Left lung (tissue), 14 donors: ENCODE measurements at places on chromosomes 4 and X. TPM values are rescaled to one million over a fixed set of nuclear protein-coding genes. Genes with fewer than 3 reads are reported as not detected.

- no peak overlapping the region for H3K4me3 ChIP-seq
- no peak for DNase-seq
- no peaks in the 10 kb centered on the region for H3K4me1 ChIP-seq
- H3K36me3 ChIP-seq: no peaks in the 10 kb centered on the region
These were observed 36.9 kb downstream of the INTU start for GRCh38 chr4:127669691-127670090.

DNA sequence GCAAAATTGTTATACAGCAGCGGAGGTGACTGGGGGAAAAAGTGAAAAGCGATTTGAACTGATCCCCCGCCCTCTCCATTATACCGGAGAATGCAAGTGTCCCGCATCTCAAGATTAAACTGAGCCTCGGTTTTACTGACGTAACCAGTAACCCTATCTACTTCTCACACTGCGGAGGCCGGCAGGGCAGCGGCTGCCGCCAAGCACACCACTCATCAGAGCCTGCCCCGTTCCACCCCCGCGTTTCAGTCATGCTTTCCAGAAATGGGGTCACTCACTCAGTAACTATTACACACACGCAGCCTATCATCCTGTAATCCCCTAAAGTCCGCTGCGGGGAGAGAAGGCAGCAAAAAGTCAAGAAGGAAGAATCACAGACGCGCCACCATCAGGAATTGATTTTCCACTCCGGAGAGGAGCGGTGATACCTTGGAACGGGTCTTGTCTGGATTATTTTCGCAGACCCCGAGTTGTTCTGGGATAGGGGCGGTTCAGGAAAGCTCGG is 1.4 kb downstream of the RPS6KA3 start:
- H3K27me3 ChIP-seq: no peaks in the 10 kb centered on the region
- peak; percentile 30 for DNase-seq
- peak overlapping the region; percentile 62 for H3K4me3 ChIP-seq

DNA sequence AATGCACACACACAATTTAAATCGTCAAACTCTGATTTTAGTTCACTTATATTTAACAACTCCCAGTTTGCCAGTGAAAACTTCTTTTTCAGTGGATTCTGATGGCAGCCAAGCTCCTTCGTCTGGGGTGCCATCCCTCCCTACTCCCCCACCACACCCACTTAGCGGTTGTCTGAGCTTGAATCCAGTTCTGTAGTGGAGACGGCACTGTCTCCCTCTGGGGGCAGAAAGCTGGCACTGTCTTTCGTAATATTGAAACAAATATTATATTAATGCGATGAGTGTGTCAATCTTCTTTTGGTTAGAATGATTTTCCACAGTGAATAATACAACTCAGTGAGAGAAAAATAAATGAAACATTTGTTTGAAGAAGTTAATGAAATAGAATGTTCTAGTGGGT is 5.4 kb downstream of the MEPE start:
- H3K4me1 ChIP-seq: peaks cover 5% of the 10 kb centered on the region
- no peak overlapping the region for H3K27ac ChIP-seq
- H3K36me3 ChIP-seq: no peaks in the 10 kb centered on the region

GRCh38 chr4:2862528-2862927 is 18.9 kb downstream of the ADD1 start:
- H3K27ac ChIP-seq: peak overlapping the region; percentile 76
- no peak overlapping the region for H3K4me3 ChIP-seq
- H3K27me3 ChIP-seq: no peaks in the 10 kb centered on the region
- peaks cover 99% of the 10 kb centered on the region for H3K4me1 ChIP-seq

Gene C4orf51
- not detected for total RNA-seq

Gene ARR3
- total RNA-seq: not detected

Gene FRAS1
- 15.3 TPM for total RNA-seq
